ENCODE measurements at places on chromosomes 3 and 15.

- no peak for DNase-seq
Observed at GRCh38 chr15:82995076-82995475, 9.1 kb downstream of the RAMAC start.

DNA sequence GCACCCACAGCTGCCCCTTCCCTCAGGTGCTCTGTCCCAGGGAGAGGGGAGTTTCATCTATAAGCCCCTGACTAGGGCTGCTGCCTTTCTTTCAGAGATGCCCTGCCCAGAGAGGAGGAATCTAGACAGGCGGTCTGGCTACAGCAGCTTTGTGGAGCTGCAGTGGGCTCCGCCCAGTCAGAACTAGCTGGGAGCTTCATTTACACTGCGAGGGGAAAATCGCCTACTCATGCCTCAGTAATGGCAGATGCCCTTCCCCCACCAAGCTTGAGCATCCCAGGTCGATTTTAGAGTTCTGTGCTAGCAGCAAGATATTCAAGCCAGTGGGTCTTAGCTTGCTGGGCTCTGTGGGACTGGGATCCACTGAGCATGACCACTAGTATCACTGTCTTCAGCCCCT lies 181.2 kb upstream of the RARB start:
- DNase-seq, result no peak

GRCh38 chr15:78854833-78855372 lies 17.8 kb upstream of the MORF4L1 start:
- no peak for DNase-seq

DNA sequence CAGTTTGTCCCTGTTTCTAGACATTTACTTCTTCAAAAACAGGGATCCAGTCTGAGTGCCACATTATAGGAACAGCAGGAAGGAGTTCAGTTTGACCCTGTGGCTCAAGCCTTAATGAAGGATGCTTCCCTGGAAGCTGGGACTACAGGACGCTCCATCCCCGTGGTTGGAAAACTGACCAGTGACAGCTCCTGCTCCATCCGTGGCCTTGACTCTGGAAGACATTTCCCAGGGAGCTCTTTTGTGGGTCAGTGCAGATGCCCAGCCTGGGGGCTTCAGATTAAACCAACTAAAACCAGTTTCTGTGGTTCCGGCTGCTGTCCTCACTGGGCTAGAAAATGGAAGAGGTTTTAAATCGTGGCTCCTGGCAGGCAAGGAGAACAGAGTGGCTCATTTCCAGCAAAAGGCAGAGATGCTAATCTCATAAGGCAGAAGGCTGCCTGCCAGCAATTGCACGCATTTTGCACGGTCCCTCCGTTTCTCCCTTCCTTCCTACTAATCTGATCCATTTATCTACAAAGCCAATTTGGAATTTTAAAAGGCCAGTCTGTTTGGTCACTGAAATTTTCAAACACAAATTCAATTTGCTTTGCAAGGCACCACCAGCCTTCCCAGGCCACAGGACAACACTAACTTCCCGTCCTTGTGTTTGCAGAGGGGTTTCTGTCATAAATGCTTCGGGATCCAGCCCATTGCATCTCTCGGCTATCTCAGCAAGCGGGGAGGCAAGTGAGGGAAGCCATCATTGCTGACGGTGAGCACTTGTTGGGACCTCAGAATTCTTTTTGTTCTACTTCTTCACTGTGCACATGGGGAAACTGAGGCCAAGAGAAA lies 6.2 kb upstream of the SSUH2 start:
- DNase-seq, result no peak

GRCh38 chr3:138960417-138960852 lies 13.4 kb downstream of the FOXL2NB start:
- DNase-seq, result no peak

DNA sequence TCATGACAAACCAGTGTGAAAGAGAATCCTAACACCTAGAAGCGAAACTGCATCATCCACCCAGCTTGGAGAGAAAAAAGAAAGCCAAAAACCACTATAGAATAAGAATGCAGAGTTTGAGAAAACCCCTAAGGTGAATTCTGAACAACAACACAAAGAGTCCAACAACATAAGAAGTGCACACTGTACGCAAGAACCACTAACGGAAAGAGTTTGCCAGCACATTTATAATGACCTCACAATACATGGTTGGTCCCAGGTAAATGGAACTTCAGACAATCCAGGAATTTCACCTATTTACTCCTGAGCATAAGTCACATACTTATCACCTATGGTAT lies 128.3 kb upstream of the BHLHE40 start:
- DNase-seq, result no peak

DNA sequence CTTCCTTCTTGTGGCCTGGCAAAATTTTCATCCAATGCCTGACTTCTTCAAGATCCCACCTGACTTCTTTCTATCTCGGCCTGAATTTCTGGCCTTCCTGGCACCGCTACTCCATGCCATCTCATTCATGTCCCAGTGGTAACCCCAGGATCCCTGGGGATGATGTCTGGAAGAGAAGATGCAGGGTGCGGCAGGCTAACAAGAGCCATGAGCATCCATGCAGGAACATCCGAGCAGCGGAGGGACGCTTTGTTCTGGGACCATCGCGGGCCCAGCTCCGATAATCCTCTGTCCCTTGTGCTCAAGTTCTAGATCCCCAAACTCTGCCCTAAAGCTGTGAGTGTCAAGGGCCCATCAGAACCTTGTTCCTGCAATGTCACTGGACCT lies 10.9 kb downstream of the MYL3 start:
- no peak for DNase-seq

- DNase-seq, result no peak
Observed at GRCh38 chr3:134857356-134857755, 62.3 kb downstream of the EPHB1 start.

DNA sequence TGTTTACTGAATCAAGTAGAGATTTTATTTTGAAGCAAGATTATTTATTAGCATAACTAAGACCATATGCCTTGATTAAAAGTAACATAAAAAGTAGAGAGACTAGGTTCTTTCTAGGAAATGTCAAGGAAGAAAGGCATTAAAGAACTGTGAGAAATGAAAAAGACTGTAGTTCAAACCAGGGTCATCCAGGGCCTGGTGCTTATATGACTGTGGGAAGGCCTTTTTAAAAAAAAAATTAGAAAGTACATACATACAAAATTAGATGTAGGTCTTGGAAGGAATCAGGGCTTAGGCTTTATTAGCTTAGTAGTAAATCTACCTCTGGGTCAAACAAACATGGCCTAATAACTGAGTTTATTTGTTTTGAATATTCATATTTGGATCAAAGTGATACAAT lies 173.9 kb upstream of the TBL1XR1 start:
- no peak for DNase-seq

- DNase-seq, result no peak
Observed at GRCh38 chr15:83092309-83092976, 15.0 kb upstream of the TM6SF1 start.

DNA sequence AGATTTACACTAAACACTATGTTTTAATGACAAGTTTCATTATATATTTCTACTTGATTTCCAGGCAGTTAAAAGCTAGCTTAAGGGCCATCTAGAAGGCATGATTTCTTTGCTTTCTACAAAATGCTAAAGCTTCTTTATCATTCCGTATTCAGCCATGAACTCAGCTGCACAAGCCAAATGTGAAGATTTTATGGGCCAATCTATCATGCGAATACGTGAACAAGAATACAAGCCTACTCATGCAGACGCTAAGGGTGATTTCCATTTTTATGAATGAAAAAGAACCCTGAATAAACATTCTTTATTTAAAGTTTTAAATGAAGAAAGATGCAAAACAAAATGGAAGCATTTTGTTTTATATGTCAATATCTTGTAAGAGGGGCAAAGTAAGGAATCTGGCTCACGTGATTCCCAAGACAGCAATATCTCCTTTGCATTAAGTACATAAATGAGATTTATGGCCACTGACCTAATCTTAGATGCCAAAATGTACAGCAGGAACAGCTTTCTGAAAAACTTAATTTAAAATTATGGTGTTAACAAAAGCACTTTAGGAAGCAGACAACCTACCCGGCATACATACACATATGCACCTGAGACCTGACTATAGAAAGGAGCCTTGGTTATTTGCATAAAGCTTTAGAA lies 215.8 kb downstream of the DPH6 start:
- DNase-seq, result no peak

DNA sequence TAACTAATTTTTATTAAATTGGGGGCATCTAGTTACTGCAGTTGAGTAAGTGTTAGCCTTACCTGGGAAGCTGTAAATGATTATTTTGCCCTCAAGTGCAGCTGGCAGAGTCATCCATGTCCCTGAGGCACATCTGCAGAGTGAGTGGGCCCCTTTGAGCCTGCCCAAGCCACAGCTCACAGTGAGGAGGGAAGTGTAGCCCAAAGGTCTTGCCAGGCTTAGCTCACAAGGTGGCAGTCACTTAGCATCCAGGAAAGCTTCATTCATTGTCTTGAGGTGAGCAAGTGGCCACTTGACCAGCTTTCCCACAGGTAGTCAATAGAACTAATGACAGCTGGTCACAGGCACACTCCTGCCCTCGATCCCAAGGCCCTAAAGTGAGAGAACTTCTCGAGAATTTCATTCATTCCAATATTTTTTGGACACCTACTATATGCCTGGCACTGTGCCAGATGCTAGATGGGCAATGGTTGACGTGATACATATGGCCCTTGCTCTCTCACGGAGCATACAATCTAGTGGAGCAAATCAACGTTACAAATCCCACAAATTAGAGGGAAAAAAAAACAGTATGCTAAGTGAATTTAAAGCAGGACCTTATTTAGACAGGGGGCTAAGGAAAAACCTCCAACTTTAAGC lies 163.3 kb upstream of the IL12A start:
- DNase-seq, result peak; percentile 50

GRCh38 chr3:138230525-138230924 lies 43.4 kb downstream of the ARMC8 start:
- DNase-seq, result no peak

DNA sequence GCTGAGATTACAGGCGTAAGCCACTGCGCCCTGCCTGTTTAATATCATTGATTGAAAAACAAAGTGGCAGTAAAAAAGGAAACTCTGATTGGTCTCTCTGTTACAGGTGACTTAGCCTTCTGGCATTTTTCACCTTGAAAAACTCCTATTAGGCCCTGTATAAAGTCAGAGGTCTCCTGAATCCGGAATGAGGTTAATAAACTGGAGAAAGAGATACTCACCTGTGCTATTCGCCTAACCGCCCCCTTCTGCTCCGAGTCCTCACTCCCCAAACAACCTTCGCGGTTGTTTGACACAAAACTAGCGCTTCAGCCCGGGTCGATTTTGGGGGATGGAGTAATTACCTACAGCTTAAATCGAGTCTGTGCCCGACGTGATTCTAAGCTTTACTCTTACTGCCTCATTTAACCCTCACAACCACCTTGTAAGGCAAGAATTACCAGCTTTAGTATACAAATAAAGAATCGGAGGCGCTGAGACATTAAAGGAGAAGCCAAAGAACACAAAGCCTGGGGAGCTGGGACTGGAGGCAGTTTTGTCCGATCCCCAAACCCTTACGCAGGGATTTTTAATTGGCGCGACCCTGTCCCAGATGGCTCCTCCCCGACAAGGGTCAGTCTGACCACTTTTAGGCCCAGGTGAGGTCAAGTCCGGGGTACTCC lies 441 bp downstream of the CEP70 start:
- no peak for DNase-seq

DNA sequence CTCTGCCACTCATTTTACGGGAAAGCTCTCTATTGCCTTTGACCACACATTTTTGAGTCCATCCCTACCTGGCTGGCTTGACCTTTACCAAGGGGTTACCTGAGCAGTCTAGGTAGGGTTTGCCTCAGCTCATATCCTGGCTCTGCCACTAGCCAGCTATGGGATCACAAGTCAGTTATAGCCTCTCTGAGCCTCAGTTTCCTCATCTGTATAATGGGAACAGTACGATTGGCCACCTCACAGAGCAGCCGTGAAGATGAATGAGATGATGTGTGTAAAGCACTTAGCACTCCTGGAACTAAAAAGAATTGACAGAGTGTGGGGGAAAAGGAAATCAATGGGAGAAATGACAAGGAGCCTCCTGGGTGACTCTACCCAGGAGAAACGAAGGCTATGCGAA lies 28.0 kb downstream of the SPATA12 start:
- DNase-seq, result no peak

DNA sequence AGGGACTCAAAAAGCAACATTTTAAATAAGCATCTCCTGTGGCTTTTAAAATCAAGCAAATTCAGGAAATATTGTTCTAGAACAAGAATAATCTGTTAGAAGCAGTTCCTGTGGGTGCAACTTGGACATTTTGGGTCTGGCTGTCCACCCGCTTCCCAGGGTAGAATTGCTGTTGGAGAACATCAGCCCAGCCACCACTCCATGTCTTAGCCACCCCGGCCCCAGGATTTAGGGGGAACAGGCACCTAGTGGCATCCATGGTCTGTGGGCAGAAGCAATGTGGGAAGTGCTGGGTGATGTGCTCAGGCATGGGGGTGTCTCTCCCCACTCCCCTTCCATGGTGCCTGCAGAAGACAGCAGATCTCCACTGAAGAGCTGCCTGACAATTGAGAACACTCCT lies 162.6 kb downstream of the KLF13 start:
- no peak for DNase-seq

GRCh38 chr15:98725874-98726273 lies 77.5 kb downstream of the IGF1R start:
- DNase-seq, result no peak

- no peak for DNase-seq
Observed at GRCh38 chr15:31016446-31016915, 25.1 kb upstream of the MTMR10 start.

GRCh38 chr3:156429125-156429524 lies 125.8 kb downstream of the SSR3 start:
- no peak for DNase-seq

GRCh38 chr3:151276687-151277042 lies 1.7 kb downstream of the P2RY14 start:
- no peak for DNase-seq

- no peak for DNase-seq
Observed at GRCh38 chr3:156170571-156170970, 50.2 kb downstream of the KCNAB1 start.
